ENCODE measurements at places on chromosomes 12 and 14.

- no peak for DNase-seq
These were observed 142.3 kb downstream of the CACNA1C start for GRCh38 chr12:2195085-2195484.

- no peak for DNase-seq
These were observed 21.0 kb upstream of the ANP32D start for GRCh38 chr12:48451372-48451771.

DNA sequence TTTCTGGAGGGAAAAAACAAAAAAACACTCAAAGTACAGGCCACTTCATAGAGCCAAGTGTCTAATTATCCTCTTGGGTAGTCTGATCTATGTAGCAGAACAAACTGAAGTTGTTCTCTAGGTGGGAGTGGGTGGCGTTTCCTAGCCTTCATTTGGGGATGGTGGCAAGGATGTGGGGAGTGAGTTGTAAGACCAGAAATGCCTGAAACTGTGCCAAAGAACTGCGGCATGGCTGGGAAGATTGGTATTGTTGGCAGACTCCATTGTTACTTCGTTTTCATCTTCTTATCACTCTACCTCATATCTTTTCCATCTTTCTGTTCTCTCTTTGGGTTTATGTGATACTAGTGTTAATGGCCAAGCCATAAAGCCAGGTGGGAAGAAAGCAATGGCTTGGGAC, 177.3 kb upstream of the DDHD1 start:
- DNase-seq: no peak

- DNase-seq: no peak
These were observed 35.7 kb upstream of the STK38L start for GRCh38 chr12:27208414-27208750.

- DNase-seq: no peak
These were observed 6.4 kb downstream of the TRIP11 start for GRCh38 chr14:92033433-92033832.

DNA sequence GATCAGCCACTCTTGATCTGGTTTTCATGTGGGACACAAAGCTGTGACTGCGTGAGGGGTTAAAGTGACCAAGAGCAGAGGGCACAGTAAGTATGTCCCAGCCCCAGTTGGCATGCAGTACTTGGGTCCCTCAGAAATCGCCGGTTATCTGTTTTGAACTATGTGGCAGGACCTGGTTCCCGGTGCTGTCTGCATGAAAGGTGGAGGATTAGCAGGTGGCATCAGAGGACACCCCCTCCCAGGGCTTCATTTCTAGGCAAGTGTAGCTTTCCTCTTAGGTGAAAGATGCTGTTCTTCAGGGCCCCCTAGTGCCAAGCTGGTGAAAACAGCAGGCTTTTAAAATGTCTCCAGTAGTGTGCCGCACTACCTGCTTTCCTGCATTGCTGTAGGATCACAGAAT, 57.1 kb downstream of the ATG14 start:
- DNase-seq: peak; percentile 24

GRCh38 chr12:3246253-3246652, 169.1 kb downstream of the TSPAN9 start:
- no peak for DNase-seq

DNA sequence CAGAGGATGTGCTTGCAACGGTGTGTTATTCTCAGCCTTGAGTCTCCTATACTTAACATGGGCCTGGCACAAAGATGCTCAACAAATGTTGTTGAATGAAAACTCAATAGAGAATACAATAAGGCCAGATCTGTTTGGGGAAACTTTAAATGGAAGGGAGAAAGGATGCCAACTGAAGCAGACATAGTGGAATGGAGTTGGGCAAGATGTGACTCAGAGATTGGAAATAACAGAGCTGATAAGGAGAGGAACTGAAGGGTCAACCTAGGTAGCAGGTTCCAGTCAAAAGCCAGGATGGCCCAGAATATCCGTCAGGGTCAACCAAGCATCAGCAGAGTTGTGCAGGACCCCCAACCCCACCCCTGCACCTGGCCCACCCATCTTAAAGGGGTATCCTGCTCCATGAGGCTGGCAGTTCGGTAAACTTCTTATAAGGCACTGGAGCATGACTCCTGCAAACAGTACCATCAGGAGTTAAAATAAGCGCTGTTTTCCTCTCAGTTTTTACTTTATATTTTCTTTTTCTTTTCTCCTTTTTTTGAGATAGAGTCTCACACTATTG, 1.1 kb upstream of the BCDIN3D start:
- no peak for DNase-seq

- DNase-seq: no peak
These were observed 44.0 kb upstream of the OTX2 start for GRCh38 chr14:56854325-56854724.

- peak; percentile 74 for DNase-seq
These were observed 41.2 kb downstream of the YLPM1 start for GRCh38 chr14:74804219-74804825.

DNA sequence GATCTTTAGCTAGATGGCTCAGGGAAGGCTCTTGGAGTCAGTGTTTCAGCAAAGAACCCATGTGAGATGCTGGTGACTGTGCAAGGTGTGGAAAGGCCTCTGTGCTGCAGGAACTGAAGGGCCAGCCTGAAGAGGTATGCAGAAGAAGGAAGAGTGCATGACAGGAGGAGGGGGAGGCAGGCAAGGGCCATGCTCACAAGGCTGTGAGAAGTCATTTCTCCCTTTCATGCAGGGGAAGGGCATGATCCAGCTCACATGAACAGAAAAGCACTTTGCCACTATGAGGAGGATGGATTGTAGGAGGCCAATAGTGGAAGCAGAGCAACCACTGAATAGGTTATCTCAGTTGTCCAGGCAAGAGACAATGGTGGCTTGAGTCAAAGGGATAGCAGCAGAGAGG, 83.7 kb downstream of the SSPN start:
- no peak for DNase-seq

GRCh38 chr12:90360300-90360699, 594.7 kb downstream of the CCER1 start:
- no peak for DNase-seq

- DNase-seq: no peak
These were observed 46.2 kb downstream of the PAWR start for GRCh38 chr12:79644274-79645234.

DNA sequence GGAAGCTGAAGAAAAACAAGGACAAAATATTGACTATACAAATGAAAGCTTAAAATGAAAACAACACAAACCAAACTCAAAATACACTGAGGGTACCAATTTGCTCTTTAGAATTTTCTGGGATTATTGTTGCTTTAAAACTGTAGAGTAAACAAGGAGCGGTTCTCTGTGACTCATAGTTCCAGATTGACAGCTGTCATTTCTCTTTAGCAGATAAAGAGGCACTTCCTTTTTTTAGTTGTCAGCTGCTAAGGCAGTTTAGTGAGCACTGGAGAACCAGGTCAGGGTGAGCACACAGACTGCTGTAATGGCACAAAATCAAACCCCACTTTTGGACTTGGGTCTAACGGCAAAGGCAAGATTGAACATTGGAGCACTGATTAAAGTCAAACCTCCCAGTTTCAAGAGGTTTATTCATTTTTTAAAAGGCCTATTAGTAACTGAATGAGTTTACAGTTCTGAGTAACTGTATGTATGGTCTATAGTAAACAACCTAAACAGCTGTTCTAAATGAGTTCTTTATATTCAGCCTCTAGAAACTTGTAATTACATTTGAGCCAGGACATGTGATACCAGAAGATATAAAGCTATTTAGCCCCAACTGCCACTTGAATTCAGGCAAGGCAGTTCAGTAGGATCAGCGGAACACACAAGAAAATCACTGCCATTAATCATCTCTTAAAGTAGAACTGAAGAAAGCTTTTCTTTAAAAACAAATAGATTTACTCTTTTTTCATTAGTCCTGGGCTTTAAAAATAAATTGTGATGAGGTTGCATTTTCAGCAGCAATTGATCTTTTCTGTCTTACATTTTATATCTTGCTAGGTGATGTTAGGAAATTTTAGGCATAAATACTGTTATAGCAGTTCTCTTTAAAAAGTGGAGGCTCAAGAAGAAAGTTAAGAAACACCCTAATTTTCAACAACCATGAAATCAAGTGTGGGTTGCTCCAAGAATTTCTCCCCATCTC, 71.7 kb upstream of the PRICKLE1 start:
- no peak for DNase-seq

DNA sequence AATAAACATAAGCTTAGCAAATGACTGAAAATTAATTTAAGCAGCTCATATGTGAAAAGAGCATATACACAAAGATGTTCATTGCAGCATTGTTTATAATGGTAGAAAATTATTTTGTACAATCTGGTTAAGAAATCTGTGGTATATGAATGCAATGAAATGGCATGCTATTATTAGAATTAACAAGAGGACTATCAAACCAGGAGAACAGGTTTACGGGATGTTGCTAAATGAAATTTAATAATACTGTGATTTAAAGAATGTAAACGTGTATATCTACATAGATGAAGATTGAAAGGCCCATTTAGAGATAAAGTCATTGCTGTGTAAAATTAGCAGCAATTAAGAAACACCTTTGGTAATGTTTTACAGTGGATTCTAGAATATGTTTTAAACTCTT, 70.5 kb downstream of the EID3 start:
- DNase-seq: no peak

DNA sequence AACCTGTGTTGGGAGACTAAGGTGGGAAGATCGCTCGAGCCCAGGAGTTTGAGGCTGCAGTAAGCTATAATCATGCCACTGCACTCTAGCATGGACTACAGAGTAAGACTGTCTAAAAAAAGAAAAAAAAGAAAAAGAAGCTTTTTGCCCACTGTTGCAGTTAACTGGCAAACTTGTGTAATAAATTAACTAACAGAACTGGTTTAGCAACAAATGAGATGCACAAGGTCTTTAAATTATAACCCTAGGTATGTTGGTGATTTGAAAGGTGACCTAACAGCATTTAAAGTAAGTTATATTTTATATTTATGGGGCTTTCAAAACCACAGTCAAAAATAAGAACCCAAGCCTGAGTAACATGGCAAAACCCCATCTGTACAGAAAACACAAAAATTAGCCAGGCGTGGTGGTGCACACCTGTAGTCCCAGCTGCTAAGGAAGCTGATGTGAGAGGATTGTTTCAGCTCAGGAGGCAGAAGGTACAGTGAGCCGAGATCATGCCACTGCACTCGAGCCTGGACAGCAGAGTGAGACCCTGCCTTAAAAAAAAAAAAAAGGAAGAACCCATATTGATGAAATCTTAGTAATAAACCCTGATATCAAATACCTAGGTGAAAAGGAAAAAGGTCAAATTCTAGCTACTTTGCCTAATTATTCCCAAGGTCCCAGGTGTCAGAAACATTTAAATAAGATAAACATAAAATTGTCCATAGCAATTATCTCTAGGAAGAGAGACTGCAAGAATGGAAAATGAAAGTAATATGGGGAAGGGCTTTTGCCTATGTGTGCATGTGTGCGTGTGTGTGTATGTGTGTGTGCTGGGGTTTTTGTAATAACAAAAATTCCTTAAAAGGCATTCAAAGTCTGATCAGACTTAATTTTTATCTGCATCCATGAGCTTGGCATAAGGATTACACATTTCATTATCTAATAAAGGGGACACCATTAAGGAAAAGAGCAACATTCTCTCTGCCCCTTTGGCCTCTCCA, 15.4 kb downstream of the SYNE2 start:
- DNase-seq: peak; percentile 9

DNA sequence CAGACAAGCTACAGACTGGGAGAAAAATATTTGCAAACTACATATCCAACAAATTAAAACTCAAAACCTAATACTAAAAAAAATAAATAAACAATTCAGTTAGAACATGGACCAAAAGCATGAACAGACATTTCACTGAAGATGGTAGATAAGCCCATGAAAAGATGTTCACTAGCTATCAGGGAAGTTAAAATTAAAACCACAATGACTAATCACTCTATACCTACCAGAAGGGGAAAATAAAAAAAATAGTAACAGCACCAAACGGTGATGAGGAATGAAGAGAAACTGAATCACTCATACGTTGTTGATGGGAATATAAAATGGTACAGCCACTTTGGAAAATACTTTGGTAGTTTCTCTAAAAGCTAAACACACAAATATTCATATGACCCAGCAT, 31.1 kb upstream of the DHRS7 start:
- no peak for DNase-seq

DNA sequence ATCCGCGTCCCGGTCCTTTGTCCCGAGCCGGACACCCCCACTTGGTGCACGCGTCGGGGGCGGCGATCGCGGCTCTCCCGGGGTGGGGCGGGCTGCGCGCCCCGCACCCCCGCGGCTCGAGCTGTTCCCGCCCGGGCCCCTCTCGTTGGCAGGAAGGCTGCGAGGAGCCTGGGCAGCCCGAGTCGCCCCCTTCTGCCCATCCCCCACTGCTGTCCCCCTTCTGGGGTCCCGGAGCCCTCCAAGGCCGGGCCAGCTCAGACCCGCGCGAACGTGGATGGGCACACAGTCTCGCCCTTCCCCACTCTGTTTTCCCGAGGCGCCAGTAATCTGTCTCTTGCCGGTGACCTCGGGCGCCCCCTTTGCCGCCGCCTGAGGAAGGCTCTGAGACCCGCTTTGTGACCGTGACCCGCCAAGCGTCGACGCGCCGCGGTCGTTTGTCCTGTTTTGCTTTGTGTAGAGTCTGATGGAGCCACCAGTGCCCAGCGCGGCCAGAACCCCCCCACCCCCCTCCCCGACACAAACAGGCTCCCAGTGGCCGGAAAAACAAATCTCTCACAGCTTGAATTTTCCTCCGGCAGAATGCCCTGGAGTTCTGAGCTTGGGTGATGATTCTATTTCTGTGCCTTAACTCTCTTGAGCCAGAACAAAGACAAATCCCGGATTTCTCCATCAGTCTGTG, 610 bp downstream of the C14orf132 start:
- DNase-seq: peak; percentile 28

GRCh38 chr12:27968972-27969623, 3.4 kb downstream of the PTHLH start:
- DNase-seq: no peak

DNA sequence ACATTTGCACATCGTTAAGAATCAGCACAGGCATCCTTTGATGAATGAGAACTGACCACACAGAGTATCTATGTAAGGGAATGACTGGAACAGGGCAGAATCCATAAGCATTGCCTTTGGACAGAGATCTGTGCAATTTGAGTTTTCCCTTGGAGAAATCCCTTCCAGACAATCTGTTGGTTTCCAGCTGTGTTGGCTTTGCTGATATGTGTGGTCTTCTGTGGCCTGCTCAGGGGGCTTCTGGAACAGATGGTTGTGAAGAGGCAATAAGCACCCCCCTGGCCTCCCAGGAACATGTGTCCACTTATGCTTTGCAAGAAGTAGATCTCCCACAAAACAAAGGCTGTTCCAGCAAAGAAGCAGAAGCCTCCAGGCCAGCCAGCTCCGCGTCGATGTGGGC, 111.4 kb upstream of the TMEM132C start:
- DNase-seq: no peak

DNA sequence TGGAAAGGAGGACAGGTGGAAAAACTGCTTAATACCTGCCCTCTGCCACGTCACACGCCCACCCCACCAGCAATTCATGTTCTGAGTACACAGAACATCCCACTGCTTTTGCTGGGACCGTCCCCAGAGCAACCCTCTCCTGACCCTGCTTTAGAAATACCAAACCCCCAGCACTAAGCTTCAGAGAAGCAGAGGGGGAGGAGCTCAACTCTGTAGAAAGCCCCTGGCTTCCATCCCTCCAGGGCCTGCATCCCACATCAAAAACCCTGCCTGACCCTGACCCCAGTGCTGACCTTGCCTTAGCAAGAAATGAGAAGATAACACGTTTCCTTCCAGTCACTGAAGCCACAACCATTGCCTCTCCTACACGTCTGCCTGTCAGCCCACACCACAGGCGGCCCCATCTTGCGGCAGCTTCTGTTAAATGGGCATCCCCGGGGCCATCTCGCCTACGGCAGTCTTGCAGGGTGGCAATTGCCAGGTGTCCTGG, 19.7 kb downstream of the VDR start:
- DNase-seq: no peak

GRCh38 chr12:104485651-104486362, 29.1 kb downstream of the CHST11 start:
- no peak for DNase-seq

GRCh38 chr12:44846826-44847225, 29.3 kb downstream of the NELL2 start:
- peak; percentile 7 for DNase-seq
